ENCODE measurements at places on chromosomes 7 and 10.

GRCh38 chr10:12535656-12536055, 186.3 kb downstream of the CAMK1D start:
- DNase-seq, result no peak

- DNase-seq, result no peak
Observed at GRCh38 chr10:129056734-129057689, 410.0 kb upstream of the MGMT start.

- DNase-seq, result no peak
Observed at GRCh38 chr10:117740691-117741222, 198.2 kb downstream of the EMX2 start.

DNA sequence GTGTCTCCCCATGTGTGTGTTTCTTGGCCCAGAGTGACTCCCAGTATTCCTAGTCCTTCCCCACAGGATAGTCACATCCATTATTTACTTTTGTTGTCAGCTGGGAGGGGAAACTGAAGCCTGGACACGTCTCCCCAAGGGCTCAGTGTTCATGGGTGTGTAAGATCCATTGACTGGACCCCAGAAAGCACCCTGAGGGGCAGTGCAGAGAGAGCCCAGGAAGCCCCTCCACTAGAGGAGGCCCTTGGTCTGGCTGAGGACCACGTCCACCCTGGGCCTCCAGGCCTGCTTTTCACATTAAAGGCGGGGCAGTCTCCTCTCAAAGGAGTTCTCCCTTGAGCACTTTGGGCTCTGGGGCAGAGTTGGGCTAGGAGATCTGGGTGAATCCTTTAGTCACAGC, 21.3 kb downstream of the ZNF783 start:
- no peak for DNase-seq

GRCh38 chr7:50712252-50713122, 70.2 kb downstream of the GRB10 start:
- no peak for DNase-seq

GRCh38 chr7:44980393-44981034, 1.7 kb upstream of the MYO1G start:
- peak; percentile 35 for DNase-seq

DNA sequence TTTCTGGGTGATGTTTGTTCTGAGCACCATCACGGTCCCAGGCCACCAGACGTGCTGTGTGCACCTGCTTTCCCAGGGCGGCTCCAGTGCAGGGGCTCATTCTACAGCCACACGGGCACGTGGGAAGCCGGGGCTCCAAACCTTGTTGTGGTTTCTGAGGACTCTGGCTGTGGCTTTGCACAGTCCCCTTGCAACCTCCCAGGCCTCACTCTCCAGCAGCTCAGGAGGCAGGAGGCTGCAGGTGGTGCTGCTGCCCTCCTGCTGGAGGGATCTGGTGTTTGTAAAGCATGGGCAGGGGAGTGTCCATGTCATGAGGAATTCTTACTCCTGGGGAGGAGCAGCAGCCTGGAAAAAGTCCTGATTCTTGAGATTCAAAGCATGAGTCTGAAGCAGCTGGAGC, 54.3 kb downstream of the INSYN2A start:
- DNase-seq, result no peak

- DNase-seq, result no peak
Observed at GRCh38 chr7:75916259-75916658, 1.3 kb downstream of the POR start.

- no peak for DNase-seq
Observed at GRCh38 chr10:8189458-8189857, 135.0 kb downstream of the GATA3 start.

- DNase-seq, result no peak
Observed at GRCh38 chr7:93392984-93393383, 160.8 kb downstream of the VPS50 start.

DNA sequence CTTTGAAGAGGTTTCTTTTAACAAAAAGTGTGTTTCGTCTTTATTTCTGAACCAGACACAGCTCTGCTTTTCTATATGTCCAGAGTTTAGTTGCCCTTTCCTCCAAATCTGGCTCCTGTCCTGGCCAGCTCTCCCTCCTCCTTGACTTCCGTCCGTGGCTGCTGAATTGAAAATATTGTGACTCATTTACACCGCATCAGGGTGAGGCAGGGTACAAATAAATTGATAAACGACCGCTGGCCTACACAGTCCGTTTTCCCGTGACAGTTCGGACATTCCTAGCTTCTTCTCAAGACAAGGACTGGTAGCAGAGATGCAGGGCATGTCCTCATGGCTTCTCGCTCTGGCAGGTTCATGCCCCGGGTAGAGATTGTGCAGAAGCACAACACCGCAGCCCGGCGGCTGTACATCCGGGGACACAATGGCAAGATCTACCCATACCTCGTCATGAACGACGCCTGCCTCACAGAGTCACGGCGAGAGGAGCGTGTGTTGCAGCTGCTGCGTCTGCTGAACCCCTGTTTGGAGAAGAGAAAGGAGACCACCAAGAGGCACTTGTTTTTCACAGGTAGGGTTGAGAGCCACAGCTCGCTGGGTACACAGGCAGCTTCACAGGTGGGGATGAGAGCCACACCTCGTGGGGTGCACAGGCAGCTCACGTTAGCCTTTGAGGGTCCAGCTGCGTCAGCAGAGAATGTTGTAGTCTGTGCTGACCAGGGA, 126.6 kb downstream of the TRRAP start:
- DNase-seq, result no peak

DNA sequence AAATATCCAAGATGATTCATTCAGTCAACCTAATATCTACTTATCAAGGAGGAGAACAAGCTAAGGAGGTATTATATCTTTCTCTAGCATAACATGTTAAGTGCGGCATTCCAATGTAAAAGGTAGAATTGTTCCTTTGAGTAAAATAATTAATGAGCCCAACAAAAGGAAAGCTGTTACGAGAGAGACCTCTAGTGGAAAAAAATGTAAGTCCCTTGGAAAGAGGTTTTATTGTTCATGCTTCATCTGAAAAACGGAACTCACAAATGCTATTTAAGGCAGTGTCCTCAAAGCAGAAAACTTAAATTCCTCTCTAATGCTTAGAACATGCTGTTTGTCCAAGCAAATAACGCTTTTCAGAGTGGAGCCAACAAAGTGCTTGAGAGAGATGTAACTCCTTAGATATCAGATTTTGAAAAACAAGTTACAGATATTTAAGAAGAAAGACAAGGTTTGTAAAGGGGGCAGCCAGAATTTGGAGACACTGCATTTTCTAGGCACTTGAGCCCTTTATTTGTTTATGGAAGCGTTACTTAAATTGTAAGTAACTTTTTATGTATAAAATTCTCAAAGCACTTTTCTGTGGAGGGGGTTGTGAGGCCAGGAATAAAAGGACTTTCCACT, 119.9 kb downstream of the TFEC start:
- DNase-seq, result peak; percentile 28

- peak; percentile 79 for DNase-seq
Observed at GRCh38 chr10:29136411-29136810, 152.5 kb upstream of the LYZL1 start.

DNA sequence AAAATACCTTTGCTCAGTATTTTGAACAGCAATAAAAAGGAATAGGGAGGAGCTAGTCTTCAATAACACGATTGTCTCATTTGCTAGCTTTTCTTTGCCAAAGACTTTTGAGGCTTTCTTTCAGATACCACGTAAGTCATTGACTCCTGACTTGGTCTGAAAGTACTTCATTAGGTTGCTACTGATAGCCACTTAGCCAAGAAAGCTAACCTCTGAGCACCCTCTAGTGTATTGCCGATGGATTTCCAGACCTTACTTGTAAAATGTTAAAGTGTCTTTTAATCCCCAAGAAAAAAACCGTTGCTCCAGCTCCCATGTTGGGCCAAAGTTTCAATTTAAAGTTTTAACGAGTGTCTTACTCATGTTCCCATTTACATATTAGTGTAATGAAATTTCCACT, 63.4 kb upstream of the STRIP2 start:
- peak; percentile 13 for DNase-seq

GRCh38 chr10:114498413-114499111, 94.3 kb upstream of the AFAP1L2 start:
- DNase-seq, result no peak

DNA sequence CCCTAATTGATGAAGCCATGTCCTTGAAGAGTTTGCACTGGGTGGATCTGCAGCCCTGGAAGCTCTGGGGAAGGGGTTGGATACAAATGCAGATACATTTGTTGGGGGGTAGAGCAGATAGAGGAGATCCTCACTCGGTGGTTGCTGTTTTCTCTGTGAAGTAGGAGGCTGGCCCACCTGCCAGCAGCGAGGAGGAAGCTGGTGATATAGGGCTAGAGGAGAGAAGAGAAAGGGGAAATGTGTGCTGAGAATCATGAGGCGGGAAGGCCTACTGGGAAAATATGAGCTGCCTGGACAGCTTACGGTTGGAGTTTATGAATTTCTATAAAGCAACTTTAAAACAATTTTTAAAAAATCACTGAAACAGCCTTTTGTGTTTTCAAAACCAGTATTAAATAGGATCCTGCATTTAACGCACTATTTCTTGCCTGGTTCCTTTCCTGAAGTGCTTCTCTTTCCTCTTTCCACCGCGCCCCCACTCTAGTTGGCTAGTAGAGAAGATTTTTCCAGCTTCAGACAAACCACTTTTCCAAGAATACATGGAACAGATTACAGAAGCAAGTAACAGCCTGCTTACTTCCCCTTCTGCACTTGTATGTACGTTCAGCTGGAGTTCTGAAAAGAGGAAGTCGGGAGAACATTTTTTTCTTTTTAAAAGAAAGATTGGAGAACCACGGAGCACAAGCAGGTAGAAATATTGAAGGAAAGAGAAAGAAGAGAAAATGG, 100.6 kb upstream of the GLCCI1 start:
- no peak for DNase-seq

- no peak for DNase-seq
Observed at GRCh38 chr7:75663302-75663907, 75.3 kb downstream of the HIP1 start.

All from fibroblast of villous mesenchyme (primary cell).